Myometrial cell (primary cell): ENCODE measurements at places on chromosomes 12 and 14. TPM values are rescaled to one million over a fixed set of nuclear protein-coding genes. Genes with fewer than 3 reads are reported as not detected.

The TAS2R14 gene
- total RNA-seq: 0.29 and 1.4 TPM in 2 replicates

The RNASE7 gene
- total RNA-seq: not detected in 2 replicates

The ABCB9 gene
- 8.3 and 8.6 TPM in 2 replicates for total RNA-seq

The CAND1 gene
- 38.6 and 53.0 TPM in 2 replicates for total RNA-seq

The SLC38A4 gene
- 0.53 and 0.58 TPM in 2 replicates for total RNA-seq

The FAM90A1 gene
- total RNA-seq: under 0.01 and 0.18 TPM in 2 replicates

The SERPINA9 gene
- total RNA-seq: not detected in 2 replicates

The GPRC5D gene
- not detected in 2 replicates for total RNA-seq

The PPFIBP1 gene
- total RNA-seq: 69.2 and 79.4 TPM in 2 replicates

The CLEC1A gene
- not detected in 2 replicates for total RNA-seq

The ABCC9 gene
- total RNA-seq: 2.1 and 6.1 TPM in 2 replicates

The GARIN6 gene
- total RNA-seq: not detected in 2 replicates

The AMIGO2 gene
- 1.4 TPM in 2 replicates for total RNA-seq

The STAC3 gene
- total RNA-seq: 0.18 TPM in 1 of 2 replicates, not detected in the other

The BTBD7 gene
- 8.6 and 11.5 TPM in 2 replicates for total RNA-seq

The NEUROD4 gene
- not detected in 2 replicates for total RNA-seq

The MYF6 gene
- total RNA-seq: not detected in 2 replicates
